Kasumi-1 (cell line): ENCODE measurements at places on chromosomes 1 and 21.

DNA sequence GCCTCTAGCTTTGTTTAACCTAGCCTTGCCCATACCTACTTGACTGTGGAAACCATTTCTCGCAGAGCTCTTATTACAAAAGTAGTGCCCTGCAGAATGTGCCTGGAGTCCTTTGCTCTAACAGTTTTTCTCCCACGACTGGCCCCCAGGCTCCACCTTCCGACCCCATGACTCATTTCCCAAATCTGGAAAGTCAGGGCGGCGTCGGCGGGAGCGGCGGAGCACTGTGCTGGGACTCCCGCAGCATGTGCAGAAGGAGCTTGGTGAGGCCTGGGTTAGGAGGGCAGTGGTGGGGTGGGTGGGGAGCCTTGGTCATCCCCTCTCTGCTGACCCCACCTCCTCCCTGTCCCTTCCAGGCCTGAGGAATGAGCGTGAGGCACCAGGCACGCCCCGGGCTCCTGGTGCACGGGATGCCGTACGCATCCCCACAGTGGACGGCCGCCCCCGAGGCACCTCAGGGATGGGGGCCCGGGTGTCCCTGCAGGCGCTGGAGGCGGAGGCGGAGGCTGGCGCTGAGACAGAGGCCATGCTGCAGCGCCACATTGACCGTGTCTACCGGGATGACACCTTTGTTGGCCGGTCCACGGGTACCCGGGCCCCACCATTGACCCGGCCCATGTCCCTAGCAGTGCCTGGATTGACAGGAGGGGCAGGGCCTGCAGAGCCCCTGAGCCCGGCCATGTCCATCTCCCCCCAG is 47.5 kb downstream of the YARS1 start:
- DNase-seq = no peak

DNA sequence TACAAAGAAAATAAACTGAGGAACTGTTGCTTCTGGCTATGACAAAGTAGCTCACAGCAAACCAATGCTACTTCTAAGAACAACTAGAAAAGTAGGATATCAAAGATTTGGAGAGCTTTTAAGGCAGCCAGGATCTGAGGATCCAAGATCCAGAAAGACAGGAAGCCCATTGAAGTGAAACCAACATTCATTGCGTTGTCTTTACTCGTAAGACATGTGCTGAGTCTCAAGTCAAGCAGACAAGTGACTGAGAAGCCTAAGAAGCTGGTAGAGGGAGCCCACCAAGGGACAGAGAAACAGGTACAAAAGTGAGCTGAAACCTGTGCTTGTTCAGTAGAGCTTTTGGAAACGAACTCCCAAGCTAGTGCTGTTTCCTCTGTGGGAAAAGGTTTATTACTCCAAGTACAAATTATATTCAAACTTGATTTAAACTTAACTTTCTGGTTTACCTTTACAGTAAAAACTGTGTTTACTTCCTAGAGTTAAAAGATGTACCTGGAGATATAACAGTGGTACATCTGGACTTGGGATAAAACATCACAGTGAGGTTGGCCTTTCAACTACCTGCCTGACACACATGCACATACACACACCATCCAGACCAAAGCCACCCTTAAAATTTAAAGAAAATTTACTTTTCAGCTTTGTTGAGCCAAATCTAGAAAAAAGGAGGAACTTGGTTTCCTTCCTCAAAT is 41.2 kb downstream of the NME7 start:
- peak; percentile 29 for DNase-seq

- no peak for DNase-seq
These were observed 49.7 kb downstream of the FHAD1 start for GRCh38 chr1:15296585-15297321.

DNA sequence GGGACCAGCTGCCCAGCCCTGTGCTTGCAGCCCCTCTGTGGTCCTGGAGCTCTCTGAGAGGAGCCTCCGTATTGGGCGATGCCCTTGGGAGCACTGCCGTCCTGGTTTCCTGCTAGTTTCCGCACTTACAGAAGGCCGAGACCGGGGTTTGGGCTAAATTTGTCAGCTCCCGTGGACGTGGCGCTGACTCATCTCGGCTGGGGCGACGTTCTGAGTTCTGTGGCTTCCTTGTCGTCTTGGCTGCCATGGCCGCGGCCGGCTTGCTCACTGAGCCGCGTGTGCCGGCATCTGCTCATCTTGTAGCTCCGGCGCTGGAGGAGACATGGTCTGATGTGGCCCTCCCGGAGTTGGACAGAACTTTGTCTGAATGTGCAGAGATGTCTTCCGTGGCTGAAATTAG is 64.9 kb downstream of the PCNT start:
- DNase-seq = no peak

GRCh38 chr1:113048064-113048463 is 24.9 kb upstream of the LRIG2 start:
- DNase-seq = no peak

- no peak for DNase-seq
These were observed 32.1 kb downstream of the TP53BP2 start for GRCh38 chr1:223813645-223814044.

DNA sequence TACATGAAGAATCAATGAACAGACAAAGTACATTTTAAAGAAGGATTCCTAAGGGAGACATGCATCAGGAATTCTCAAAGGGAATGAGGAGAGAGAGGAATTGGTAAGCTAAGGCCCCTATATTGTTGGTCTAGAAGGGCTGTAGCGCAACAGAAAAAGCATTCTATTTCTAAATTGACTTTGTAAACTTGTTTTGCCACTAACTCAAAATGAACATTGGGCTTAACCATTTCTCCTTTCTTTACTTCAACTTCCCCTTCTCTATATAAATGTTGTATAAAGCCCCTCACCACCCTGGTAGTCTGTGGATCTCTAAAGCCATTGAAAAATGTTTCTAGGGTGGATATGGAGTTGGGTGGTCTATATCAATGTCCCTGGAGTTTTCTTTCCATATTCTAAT is 20.4 kb upstream of the OR6N2 start:
- no peak for DNase-seq

- no peak for DNase-seq
These were observed 516 bp downstream of the PHLDA3 start for GRCh38 chr1:201468501-201468843.

GRCh38 chr1:211939876-211940468 is 95.4 kb downstream of the INTS7 start:
- DNase-seq = no peak

DNA sequence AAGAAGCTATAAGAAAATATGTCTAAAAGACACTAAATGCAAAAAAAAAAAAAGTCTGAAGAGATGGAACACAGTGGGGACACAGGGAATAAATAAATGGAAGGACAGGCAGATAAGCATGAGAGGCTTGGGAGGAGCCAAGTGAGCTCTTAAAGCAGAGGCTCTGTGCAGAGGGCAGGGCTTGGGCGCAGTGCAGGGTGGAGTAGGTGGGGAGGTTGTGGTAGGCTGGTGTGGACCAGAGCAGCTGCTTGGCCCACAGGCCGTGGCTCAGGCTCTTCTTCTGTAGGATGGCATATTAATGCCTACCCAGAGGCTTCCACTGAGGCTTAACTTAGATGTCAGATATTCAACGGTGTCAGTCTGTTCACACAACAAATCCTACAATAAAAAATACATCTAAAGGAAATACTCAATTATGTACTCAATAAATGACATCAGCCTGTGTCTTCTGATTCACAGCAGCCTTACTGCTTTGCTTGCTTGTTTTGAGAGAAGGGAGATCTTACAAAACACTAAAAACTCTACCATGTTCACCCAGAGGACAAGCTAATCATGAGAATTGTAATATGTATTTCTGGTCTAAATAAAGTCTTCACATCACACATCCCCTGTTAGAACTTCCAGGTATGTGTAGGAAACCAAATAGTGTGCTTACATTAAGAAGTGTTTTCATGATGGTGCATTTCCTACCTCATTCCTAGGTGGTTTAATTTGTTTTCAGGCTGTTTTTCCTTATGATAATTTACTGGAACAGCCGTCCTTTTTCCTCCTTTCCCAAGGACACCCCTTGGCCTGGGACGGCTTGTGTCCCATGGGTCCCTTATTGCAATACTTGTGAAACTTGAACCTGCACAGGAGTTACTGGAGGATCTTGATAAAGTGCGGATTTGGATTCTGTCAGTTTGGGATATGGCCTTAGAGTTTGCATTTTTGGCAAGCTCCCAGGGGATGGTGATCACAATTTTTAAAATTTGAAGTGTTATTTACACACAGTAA is 24.9 kb downstream of the DIP2A start:
- no peak for DNase-seq

DNA sequence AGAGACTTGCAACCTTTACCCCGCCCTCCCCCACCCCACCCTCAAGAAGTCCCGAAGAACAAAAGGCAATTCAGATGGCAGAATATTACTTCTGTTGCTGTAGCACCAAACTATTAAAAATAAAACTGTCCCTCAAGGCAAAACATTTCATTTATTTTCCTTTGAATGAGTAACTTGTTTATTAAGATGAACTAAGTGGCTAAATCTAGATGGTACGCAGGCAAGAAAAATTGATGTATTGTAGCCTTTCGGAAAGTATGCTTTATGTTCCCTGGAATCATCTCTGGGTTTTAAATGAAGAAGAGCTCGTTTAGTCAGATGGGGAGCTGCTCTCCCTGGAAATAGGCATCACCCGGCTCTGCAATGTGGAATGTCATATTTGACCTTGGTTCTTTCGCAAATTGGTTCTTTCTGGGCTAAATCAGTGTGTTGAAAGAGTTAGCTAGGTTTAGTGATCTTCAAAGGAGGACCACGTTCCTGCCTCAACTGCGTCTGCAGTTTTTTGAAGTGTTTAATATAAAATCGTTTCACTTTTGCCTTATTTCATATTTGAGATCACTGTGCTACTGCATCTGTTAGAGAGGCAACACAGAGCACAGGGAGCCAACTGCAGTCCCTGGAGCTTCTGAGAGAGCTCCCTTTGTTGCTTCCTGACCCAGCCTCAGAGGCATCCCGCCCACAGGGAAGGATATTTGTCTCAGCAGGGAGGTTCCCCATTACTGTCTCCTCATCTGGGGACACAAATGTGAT is 61.8 kb downstream of the KIF26B start:
- DNase-seq = no peak

- DNase-seq = no peak
These were observed 6.6 kb downstream of the SCAF4 start for GRCh38 chr21:31725202-31725839.

- peak; percentile 33 for DNase-seq
These were observed at the start of gene WNT2B for GRCh38 chr1:112508278-112509004. TSS of gene WNT2B (plus strand) at chr1:112508965. CDS start at chr1:112509263, 298 bp downstream.

- DNase-seq = no peak
These were observed 38.3 kb downstream of the CD34 start for GRCh38 chr1:207872621-207873020.

DNA sequence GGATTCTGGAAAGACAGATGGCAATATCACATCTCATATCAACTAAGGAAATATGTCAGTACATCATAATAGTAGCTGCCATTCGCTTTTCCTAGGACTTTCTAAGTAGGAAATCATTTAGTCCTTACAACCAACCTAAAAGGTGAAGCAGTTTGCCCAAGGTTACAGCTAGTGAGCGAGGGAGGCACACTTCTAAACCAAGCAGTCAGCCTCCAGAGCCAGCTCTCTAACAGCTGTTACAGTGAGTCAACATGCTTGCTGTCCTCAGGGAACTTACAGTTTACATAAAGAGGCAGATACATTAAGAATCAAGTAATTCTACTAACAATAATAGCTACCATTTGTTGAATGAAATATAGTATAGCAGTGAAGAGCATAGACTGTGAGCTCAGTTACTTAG is 57.1 kb downstream of the GIPC2 start:
- DNase-seq = no peak

- no peak for DNase-seq
These were observed 40.8 kb upstream of the UTS2 start for GRCh38 chr1:7893529-7894180.

- no peak for DNase-seq
These were observed 3.7 kb downstream of the FOXD3 start for GRCh38 chr1:63326106-63326472.

DNA sequence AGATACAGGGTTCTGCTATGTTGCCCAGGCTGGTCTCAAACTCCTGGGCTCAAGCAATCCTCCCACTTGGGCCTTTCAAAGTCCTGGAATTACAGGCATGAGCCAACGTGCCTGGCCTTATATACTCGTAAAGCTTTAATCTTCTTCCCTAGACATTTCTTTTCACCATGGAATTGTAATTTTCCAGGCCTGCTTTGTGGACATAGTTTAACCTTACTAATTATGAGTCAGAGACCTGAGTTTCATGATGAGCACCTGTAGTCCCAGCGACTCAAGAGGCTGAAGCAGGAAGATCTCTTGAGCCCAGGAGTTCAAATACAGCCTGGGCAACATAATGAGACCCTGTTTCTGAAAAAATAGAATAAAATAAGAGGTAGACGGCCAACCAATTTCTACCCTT is 12.3 kb downstream of the PATJ start:
- no peak for DNase-seq

DNA sequence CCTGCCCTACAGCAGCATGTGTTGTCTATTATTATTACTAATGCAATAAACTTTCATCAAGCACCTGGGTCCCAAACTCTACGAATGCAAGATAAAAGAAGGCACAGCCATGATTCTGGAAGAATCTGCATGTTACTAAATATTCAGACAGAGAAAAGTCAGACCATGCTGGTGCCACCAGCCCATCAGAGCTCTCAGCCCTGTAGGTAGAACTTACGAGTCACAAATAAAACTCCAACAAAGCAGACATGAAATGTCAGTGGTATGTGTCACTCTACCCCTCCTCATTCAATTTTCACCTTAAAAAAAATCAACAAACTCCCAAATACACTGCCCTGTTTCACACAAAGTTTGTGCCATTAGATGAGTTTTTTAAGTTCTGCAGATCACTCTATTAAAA is 62.4 kb upstream of the TIAM1 start:
- no peak for DNase-seq

- peak; percentile 74 for DNase-seq
These were observed 486 bp downstream of the SLC27A3 start for GRCh38 chr1:153775458-153776327.

DNA sequence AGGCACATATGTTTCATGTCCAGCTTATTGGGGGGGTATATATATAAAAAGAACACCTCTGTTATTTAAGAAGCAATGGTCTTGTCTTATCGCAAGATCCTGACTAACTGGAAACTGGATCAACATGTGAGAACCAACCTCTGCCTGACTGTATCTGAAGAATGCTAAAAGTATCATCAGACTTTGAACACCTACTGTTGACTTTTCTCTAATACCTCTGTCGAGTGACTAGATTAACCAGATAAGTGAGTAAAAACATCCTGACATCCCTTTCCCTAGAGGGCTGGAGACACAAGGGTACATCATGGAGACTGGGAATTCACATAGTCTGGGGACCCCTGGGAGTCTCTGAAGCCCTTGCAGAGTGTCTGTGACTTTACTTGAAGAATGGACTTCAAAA is 26.3 kb upstream of the PIGC start:
- no peak for DNase-seq

DNA sequence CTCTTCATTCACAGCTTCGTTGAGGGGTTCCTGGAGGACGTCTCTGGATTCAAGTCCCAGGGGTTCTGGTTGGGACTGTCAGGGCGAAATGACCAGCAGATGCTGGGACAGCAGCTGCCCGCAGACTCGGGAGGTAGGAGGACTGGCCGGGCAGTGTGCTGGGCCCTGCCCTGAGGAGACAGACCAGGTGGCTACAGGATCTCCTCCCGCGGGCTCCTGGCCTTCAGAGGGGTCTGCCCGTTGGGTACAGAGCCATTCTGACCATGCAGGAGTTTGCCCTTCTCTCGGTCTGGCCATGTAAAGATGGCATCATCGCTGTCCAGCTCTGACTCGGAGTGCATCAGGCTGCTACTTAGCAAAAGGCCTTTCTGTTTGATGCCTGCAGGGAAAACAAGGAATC is 122.5 kb downstream of the KIAA0319L start:
- DNase-seq = no peak
